ENCODE measurements at places on chromosomes 12 and 14. TPM values are rescaled to one million over a fixed set of nuclear protein-coding genes. Genes with fewer than 3 reads are reported as not detected.

DNA sequence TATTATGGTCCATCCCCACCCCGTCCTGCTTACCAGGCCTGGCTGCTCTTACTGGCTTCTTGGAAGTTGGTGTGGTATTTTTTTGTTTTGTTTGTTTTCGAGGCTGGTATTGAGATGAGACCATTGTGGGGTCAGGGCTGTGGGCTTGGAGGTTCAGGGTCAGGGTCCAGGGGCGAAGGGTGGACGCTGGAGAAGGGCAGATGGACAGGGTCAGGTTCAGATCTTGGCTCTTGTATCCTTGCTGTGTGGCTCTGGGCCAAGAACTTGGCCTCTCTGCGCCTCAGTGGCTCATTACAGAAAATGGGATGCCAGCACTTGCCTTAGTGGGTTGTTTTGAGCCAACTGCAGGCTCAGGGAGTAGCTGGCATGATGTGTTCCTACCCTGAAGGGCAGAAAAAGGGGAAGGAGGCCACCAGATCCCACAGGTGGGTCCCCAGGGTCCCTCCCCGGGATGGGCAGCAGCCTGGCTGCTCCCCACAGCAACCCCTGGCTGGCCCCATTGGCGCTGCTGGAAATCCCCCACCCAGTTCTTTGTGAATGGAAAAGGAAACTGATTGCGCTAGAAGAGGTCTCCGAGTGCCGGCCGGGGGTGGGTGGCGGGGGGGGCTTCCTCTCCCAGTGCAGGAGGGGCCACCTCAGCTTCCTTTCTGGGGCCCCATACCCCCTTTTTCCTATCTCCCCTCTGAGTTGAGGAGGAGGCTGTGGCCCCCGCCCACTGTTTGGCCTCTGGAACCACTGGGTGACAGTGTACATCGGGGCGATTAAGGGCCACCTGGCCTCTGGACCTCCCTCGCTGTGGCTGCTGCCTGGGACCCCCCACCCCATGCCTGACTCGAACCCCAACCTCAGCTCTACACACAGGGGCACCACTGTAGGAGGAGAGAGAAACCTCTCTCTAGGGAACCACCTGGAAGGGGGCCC lies 25.0 kb downstream of the SH2B3 start:
- DNase-seq = no peak

The ZNF891 gene
- total RNA-seq = 2.1 TPM

The RILPL1 gene
- 8.1 TPM for total RNA-seq

- no peak for DNase-seq
Observed at GRCh38 chr12:51122844-51123243, 39.4 kb upstream of the CSRNP2 start.

- no peak for DNase-seq
Observed at GRCh38 chr14:36019126-36019525, 157.4 kb downstream of the PTCSC3 start.

The CPNE6 gene
- not detected for total RNA-seq

The CHPT1 gene
- 17.1 TPM for total RNA-seq

The AQP5 gene
- 2.8 TPM for total RNA-seq

DNA sequence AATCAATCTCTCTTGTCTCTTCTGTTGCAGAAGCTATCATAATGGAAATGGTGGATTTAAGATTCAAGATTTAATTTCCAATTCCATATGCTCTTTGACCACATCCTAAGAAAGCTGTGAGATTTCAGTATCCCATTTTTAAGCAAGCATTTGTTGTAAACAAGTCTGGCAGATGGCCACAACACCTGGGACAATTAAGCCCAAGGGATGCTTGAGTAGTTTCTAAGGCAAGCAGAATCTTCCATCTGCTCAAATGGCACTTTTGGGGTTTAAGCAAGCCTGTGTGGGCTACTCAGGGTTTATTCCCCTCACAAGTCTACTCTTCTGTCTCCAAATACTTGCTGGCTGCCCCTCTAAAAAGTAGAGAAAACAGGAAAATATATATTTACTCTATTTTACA lies 304.7 kb upstream of the SYT1 start:
- no peak for DNase-seq

GRCh38 chr12:122932207-122932606 lies 34.1 kb downstream of the ABCB9 start:
- DNase-seq = no peak

DNA sequence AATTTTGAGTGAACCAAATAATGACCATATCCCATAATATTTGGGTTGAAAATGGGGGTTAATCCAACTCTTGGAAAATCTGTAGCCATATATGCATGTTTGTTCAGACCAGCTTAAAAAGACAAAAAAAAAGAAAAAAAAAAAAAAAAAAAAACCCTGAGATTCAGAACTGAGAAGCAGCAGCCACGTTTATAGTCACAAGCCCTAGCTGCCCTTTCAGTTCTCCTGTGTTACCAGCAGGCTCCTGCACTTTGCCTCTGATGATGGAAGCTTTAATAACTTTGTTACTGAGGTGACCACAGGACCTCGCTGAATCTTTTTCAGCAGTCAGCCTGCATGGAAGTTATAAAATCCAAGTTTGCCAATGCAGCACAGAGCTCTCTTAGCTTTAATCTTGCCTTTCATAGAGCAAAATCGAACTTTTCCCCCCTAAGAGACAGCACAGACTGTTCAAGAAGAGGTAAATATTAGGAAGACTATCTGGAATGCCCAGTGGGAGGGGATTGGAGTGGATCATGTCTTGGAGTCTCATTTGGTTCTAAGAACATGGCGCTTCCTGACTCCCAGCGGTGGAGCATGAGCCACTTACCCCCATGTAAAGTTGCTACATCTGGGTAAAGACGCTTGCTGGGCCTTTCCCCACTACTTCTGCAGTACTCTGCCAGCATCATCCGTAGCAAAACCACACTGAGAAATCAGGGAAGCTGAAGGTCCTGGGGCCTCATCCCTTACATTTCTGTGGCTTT lies 20.6 kb downstream of the GNG2 start:
- DNase-seq = no peak

- DNase-seq = no peak
Observed at GRCh38 chr14:32597771-32598170, 268.7 kb downstream of the AKAP6 start.

DNA sequence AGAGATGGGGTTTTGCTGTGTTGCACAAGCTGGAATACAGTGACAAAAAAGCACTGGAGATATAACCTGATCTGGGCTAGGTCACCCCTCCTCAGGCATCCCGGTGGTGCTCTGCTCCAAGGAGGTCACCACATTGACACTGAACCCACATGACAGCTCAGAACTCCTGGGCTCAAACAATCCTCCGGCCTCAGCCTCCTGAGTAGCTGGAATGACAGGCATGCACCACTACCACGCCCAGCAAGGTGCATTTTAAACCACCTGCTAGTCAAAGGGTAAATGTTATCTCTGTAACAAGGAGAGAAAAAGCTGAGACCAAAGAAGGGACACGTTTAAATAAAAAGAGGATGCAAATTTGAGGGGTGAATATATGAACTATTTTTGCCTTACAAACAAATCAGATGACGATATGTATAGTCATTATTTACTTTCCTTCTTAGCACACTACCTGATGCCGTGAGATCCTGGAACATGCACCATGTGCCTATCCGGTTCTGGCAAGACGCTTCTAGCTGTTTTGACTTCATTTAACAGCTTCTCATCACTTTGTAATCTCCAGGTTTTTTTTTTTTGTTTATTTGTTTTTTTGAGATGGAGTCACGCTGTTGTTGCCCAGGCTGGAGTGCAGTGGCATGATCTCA lies 135.1 kb downstream of the PPM1H start:
- peak; percentile 60 for DNase-seq

The COX8C gene
- total RNA-seq = not detected

GRCh38 chr12:3173008-3173553 lies 95.9 kb downstream of the TSPAN9 start:
- DNase-seq = no peak

The GPR162 gene
- 4.6 TPM for total RNA-seq

DNA sequence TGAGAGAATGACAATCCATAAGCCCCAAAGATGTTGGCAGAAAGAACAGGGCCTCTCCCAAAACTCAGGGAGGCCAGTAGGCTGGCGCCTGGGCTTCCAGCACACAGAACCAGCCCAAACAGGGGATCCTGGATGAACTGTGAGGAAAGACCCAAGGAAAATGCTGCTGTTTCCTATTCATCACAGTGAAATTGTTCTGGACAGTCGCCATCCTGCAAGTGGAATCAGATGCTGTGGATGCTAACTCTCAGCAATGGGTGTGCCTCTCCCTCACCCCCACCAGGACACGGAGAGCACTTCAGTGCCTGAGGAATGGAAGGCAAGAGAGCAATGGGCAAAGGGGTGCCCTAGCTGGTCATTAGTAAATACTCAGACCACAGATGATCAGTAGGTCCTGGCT lies 80.8 kb downstream of the ANO2 start:
- DNase-seq = no peak

- DNase-seq = no peak
Observed at GRCh38 chr14:104582662-104583061, 3.1 kb downstream of the C14orf180 start.

GRCh38 chr12:3920351-3921150 lies 47.4 kb upstream of the PARP11 start:
- no peak for DNase-seq

DNA sequence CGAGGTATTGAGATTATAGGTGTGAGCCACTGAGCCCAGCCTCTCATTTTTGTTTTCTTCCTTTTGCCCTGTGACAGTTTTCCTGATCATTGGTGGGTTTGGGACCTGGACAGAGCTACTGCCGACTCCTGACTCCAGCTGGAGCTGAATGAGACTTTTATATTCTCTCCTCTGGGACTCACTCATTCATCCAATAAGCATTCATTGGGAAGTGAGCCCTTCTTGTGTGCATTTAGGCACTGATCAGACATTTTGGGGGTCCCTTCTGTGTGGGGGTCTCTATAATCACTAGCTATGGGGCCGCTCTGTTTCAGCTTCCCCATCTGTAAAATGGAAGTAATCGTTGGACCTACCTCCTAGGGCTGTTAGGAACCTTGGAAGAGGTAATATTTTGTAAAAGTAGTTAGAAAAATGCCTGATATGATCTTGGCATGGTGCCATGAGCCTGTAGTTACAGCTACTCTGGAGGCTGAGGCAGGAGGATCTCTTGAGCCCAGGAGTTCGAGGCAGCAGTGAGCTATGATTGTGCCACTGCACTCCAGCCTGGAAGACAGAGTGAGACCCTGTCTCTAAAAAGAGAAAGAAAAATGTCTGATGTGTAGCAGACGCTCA lies 7.2 kb downstream of the SH2B3 start:
- no peak for DNase-seq

The EFS gene
- total RNA-seq = 32.1 TPM

DNA sequence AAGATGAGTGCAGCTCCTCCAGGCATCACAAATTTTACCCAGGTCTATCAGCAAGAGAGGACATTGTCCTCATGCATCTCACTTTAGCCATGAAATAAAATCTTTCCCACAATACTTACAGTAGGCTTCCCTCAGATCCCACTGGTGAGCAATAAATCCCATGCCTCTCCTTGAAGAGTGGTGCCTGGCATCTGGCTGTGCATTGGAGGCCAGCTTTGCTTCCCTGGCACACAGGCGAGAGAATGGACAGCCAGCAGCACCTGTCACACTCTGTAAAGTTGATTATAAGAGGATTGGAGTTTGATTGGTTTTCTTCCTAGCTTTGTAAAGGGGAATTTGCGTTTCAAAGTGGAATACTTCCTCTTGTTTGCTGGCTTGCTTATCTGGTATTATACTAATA lies 1153.9 kb downstream of the AACS start:
- DNase-seq = no peak

DNA sequence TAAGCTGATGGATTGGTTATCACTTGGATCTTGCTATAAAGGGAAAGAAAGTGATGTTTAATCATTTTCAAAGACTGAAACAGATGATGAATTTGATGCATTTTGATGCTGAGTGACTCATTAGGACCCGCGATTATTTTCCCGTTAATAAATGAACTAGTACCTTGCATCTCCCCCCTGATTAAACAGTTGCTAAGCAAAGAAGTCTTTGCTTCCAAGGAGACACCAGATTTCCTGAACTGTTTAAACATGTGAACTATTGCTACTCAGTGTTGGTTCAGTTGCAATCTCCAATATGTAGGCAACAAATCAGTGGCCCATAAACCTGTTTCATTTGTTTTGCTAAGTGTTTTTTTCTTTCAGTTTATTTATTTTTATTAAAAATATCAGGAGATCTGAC lies 375.2 kb downstream of the AACS start:
- no peak for DNase-seq

DNA sequence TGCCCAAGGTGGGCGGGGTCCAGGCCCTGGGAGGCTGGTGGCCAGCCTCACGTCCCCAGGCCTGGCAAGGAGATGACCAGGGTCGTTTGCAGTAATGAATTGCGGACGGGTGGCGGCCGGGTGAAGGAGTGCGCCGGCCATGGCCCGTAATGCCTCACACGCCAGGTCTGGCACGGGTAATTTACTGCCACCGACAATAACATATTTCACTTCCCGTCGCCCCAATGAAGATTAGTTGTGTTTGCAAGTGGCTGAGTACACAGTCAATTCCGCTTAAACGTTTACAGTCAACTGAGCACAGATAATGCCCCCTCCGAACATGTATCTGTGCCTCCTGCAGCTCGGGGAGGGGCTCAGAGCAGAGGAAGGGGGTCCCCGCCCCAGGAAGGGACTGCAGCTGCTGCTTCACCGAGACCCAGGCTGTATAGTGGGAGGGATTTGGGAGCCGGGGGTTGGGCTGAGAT lies 48.3 kb downstream of the MVK start:
- DNase-seq = no peak

DNA sequence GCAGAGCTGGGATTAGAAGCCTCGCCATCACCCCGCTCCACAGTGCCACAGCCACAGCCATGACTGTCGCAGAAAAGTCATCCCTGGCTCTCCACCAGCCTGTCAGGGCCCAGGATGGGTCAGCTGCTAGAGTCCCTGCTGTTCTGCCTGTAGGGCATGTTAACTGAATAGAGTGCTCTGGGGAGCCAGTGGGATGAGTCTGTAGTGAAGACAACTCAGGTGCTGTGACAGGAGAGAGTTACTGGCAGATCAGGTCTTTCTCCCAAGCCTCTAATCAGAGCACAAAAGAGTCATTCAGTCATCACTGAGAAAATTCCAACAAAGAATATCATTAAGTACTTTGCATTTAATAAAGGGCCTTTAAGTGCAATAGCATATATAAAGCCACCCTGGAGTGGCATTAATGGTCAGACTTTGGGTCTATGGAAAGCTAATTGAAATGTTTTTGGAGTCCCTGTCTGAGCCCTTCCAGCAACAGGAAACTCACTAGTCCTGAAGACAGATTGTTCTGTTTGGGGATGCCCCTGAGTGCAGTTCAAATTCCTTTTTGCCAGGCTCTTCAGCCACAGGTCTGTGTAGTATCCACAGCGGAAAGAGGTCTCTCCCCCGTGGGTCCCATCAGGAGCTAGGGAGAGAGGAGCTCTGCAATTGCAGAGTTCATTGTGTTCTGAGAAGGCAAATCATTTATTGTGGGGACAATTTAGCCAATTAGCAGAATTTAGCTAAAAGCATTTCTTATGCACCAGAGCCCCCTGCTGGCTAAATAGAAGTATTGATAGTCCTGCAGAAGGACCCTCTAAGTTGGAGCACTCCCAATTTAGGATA lies 45.2 kb upstream of the C14orf132 start:
- DNase-seq = peak; percentile 72

The TRMT5 gene
- 24.9 TPM for total RNA-seq

Measured in H9 (cell line).